Heart right ventricle (tissue), 16 donors: ENCODE measurements at places on chromosomes 5 and 9. TPM values are rescaled to one million over a fixed set of nuclear protein-coding genes. Genes with fewer than 3 reads are reported as not detected.

Gene PCDHB4
- total RNA-seq = 2.2 TPM

Gene FRMPD1
- total RNA-seq = 0.46 TPM

Gene PROB1
- 39.5 TPM for total RNA-seq

DNA sequence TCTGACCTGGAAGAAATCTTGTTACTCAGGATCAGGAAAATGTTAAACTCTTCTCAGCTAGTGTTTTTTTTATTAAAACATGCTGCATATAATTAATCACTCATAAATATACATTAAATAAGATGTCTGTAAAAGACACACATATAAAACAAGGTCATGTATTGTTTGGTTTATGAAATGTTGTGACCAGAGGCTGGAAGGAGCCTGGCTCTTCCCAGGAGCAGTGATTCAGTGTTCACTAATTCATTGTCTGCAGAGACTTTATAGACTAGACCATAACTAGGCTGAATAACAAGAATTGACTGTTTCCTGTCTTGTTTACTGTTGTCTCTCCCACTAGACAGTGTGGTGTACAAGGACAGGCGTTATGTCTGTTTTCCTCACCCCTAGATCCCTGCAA is 49.1 kb upstream of the ANKRD55 start:
- DNase-seq = no peak
- no peak overlapping the region for H3K27ac ChIP-seq
- H3K4me3 ChIP-seq = no peak overlapping the region
- no peaks in the 10 kb centered on the region for H3K27me3 ChIP-seq
- no peaks in the 10 kb centered on the region for H3K36me3 ChIP-seq

DNA sequence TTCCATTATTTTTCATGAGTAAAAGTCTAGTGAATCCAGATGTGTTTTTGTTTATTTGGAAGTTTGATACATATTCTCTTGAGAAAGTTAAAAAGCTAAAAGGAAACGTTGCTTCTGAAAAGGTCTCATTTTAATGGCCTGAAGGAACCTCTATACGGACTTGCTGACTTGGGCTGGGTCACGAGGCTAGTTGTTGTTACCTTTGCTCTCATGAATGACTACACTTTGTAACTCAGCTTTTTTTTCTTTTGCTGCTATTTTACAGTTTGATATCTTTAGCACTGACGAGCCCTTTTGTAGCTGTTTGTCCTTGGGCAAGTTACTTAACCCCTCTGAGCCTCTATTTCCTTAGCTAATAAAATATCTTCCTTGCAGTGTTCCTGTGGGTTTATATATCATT is 211.5 kb downstream of the PCSK5 start:
- DNase-seq = no peak
- no peaks in the 10 kb centered on the region for H3K36me3 ChIP-seq
- no peaks in the 10 kb centered on the region for H3K27me3 ChIP-seq
- peaks cover 22% of the 10 kb centered on the region for H3K4me1 ChIP-seq

Gene PCDHB6
- 0.23 TPM for total RNA-seq

Gene BAAT
- not detected for total RNA-seq

Gene FOXD4
- total RNA-seq = 0.13 TPM

GRCh38 chr9:91560301-91560700 is 136.7 kb upstream of the NFIL3 start:
- H3K27ac ChIP-seq = no peak overlapping the region
- no peaks in the 10 kb centered on the region for H3K4me1 ChIP-seq
- no peaks in the 10 kb centered on the region for H3K36me3 ChIP-seq
- no peak overlapping the region for H3K4me3 ChIP-seq
- no peaks in the 10 kb centered on the region for H3K27me3 ChIP-seq

- H3K4me3 ChIP-seq = no peak overlapping the region
- H3K36me3 ChIP-seq = no peaks in the 10 kb centered on the region
- H3K27me3 ChIP-seq = no peaks in the 10 kb centered on the region
- H3K4me1 ChIP-seq = peaks cover 28% of the 10 kb centered on the region
Measured at GRCh38 chr9:83433846-83434245, 104.4 kb downstream of the FRMD3 start.

Gene PCDHGB2
- total RNA-seq = 9.3 TPM

Gene IFNA21
- not detected for total RNA-seq

Gene CATSPER3
- 0.37 TPM for total RNA-seq

- no peak for DNase-seq
- H3K4me3 ChIP-seq = no peak overlapping the region
- no peaks in the 10 kb centered on the region for H3K36me3 ChIP-seq
- H3K4me1 ChIP-seq = peaks cover 49% of the 10 kb centered on the region
- H3K27me3 ChIP-seq = no peaks in the 10 kb centered on the region
Measured at GRCh38 chr5:143360755-143361154, 42.7 kb downstream of the NR3C1 start.

GRCh38 chr5:26942481-26942880 is 95.9 kb downstream of the CDH9 start:
- H3K36me3 ChIP-seq = no peaks in the 10 kb centered on the region
- H3K27ac ChIP-seq = no peak overlapping the region
- DNase-seq = no peak
- no peaks in the 10 kb centered on the region for H3K27me3 ChIP-seq
- H3K4me3 ChIP-seq = no peak overlapping the region
- H3K4me1 ChIP-seq = no peaks in the 10 kb centered on the region
